ENCODE measurements at places on chromosomes 11 and 22.

DNA sequence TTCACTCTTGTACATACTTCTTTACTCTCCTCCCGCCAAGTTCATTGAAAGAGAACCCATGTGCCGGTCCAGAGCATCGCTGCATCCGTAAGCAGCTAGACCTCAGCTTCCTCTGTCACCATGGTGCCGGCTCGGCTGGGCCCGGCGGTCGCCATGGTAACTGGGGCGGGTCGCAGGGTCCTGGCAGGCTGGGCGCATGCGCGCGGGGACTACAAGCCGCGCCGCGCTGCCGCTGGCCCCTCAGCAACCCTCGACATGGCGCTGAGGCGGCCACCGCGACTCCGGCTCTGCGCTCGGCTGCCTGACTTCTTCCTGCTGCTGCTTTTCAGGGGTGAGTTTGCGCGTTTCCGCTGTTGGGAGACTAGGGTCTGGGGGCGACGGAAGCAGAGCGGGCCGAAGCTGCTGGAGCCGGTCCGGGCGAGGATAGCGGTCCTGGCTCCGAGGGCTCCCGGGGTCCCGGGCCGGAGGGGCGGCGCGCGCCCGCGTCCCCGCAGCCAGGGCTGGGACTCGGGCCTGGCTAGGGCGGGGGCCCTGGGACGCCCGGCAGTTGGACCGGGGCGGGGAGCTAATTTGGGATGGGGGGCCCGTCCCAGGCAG lies at the start of gene JAM3:
Gene JAM3, plus strand, starts transcription at position 244 of the 597 bp plus-strand sequence. Its CDS starts 12 bp downstream, at position 256.
- DNase-seq = no peak

DNA sequence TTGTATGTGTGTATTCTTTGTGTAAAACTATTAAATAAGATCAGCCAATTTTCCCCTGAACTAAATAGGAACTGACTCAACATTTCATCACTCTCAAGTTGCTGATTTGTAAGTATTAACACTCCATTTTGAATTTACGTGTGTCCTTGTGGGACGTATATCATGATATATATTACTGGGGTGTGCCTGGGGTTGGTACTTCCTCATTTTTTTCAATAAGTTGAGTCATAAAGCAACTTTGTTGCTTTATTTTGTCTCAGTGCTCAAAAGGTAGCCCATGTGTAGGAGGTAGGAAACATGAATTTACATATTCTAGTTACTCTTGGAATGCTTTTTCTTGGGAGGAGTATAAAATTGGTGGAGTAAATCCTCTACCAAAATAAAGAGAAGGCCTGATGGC lies 193.9 kb upstream of the RAG2 start:
- no peak for DNase-seq

GRCh38 chr22:37148742-37149665 lies 712 bp downstream of the IL2RB start:
- no peak for DNase-seq

- no peak for DNase-seq
Measured at GRCh38 chr11:15704064-15704463, 589.3 kb downstream of the INSC start.

GRCh38 chr22:38753948-38754750 lies 1.6 kb downstream of the SUN2 start:
- no peak for DNase-seq

GRCh38 chr11:101508370-101508769 lies 75.4 kb downstream of the TRPC6 start:
- no peak for DNase-seq

- DNase-seq = no peak
Measured at GRCh38 chr22:30325065-30325720, 1.5 kb downstream of the TBC1D10A start.

GRCh38 chr11:5046754-5047330 lies 516 bp downstream of the OR52J3 start:
- no peak for DNase-seq

GRCh38 chr11:3134218-3134621 lies 30.9 kb downstream of the OSBPL5 start:
- DNase-seq = no peak

- no peak for DNase-seq
Measured at GRCh38 chr11:107916671-107917241, 11.5 kb upstream of the RAB39A start.

DNA sequence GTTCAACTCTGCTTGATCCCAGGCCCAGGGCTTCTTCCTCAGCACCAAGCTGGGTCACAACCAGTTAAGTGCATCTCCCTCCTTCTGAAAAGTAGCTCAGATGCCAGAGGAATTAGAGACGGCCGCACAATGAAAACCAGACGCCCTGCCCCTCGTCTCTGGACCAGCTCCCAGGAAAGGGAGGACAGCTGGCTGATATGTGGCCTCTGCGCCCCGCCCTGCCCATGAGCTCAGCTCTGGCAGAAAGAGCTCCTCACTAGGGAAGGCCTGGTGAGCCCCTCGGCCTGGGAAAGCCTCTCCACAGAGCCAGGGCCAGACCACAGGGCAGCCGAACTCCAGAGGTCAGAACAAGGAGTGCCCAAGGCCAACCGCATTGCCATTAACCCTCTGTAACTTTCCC lies 18.1 kb upstream of the SCGB1A1 start:
- DNase-seq = no peak

- no peak for DNase-seq
Measured at GRCh38 chr11:122197066-122197987, 81.3 kb upstream of the BLID start.

- no peak for DNase-seq
Measured at GRCh38 chr11:45677770-45678512, 12.5 kb upstream of the CHST1 start.

- DNase-seq = no peak
Measured at GRCh38 chr22:27636716-27637508, 164.6 kb downstream of the MN1 start.

GRCh38 chr11:60910281-60910687 lies 3.7 kb upstream of the TMEM109 start:
- no peak for DNase-seq

- no peak for DNase-seq
Measured at GRCh38 chr11:32068134-32068870, 22.6 kb upstream of the RCN1 start.

- no peak for DNase-seq
Measured at GRCh38 chr11:61891331-61892084, at the start of gene FADS3. FADS3 (minus strand) TSS chr11:61891545; CDS start chr11:61891381, 164 bp downstream.

GRCh38 chr22:20644071-20644642 lies 129.8 kb upstream of the SERPIND1 start:
- DNase-seq = no peak

- no peak for DNase-seq
Measured at GRCh38 chr11:122998727-122999366, 17.2 kb upstream of the BSX start.

- DNase-seq = no peak
Measured at GRCh38 chr11:91373497-91373896, 851.1 kb upstream of the FAT3 start.

DNA sequence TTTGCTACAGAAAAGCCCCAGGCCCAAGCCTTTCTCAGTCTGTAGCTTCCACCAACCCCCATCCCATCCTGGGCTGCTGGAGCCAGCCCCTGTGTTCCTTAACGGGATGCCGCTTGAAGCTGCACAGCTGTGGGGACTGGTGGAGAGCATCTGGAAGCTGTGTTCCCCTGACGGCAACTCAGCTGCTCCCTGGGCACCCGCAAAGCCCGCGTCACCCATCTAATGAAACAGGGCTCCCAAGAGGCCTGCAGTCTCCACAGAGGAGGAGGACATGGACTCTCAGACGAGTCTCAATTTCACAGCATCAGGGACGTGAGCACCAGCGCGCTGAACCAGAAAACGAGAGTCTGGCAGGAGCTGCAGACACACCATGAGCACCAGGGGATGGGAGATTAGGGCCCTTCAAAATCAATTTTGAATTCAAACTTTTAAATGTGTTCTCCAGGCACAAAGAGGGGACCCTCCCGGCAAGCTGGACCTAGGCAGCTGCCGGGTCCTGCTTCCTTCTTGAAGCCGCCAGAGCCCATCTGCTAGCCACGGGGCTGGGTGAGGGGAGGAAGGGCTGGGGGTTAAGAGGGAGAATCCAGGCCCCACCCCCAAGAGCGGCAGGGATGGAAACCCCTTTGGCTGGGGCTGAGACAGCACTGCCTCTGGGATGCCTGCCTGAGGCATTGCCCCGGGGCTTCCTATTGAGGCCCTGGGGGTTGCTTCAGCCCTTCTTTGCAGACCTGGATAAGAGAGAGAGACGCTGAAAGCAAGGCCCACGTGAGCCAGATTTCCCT lies 21.0 kb downstream of the LMO1 start:
- DNase-seq = no peak

GRCh38 chr11:39174965-39175364 lies 2284.5 kb downstream of the LRRC4C start:
- no peak for DNase-seq

DNA sequence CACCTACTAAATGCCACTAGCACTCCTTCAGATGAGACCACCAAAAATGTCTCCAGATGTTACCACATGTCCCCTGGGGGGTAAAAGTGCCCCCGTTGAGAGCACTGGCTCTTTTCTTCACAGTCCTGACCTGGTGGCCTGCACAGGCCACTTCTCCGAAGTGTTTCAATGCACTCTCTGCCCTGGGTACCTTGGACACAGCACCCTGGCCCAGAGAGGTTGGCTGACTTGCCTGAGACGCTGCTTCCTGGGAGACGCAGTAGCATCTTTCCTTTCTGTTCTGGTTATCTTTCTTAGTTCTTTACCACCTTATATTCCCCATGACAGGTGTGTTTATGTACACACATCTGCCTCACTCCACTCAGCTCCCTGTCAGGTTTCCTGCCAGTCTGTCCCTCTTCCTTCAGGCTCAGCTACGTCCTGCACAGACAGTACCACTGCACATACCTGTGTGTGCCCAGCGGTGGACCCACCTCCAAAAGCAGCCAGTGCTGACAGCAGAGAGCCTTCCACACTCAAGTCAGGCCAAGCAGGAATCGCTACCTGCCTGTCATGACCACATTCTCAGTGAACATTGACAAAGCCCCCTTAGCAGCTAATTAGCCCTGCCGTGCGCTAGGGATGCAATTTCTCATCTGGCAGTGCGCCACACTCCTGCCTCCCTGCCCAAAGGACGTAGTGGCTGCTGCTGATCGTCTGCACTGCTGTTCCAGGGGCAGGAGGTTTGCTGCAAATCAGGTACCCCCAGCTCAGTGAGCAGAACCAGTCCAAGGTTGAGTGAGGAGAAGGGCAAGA lies 39.0 kb downstream of the FAM83F start:
- DNase-seq = no peak

GRCh38 chr11:72072348-72072747 lies 8.0 kb downstream of the NUMA1 start:
- no peak for DNase-seq

DNA sequence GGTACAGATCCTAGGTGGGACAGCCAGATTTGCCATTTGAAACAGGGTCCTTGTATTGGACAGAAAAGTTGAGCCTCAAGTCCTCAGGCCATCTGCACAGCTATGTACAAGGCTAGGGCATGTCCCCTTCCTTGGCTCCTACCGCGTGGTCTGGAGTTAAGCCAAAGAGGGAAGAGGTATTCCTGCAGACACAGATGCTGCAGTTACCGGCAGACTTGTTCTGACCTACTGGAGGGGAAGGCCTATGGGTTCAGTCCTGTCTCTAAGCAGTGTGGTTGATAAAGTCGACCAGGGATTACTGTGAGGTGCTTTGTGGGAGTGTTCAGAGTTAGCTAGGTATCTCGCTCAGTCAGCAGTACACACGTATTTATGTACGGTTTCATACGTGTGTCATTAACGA lies 180.6 kb downstream of the ADAMTS15 start:
- no peak for DNase-seq

DNA sequence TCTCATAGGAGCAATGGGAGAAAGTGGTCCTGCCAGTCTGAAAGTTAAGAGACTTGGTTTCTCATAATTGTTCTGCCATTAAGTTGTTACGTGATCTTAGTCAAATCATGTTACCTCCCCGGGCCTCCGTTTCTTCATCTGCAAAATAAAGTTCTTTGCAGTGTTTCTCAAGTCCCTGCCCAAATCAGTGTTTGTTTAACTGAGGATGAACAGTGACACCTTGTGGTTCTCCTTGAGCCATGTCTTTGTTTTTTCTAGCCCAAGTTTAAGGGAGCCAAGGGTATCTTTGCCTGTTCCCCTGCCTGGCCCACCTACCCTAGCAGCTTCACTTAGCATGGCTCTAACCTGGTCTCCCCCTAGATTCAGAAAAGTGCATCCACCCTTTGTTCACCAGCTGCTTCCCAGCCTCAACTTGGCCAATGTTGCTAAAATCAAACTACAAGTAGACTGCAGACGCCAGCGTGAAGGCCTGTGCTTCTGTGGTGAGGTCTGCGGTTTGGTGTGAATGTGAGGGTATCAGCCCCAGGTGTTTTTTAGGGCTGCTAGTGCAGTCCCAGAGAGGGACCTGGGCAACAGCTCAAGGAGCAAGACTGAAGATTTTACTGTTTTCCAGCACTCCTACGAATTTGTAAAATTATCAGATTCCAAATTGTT lies 35.5 kb downstream of the FZD4 start:
- DNase-seq = no peak

GRCh38 chr11:910044-910588 lies 494 bp downstream of the CHID1 start:
- no peak for DNase-seq

DNA sequence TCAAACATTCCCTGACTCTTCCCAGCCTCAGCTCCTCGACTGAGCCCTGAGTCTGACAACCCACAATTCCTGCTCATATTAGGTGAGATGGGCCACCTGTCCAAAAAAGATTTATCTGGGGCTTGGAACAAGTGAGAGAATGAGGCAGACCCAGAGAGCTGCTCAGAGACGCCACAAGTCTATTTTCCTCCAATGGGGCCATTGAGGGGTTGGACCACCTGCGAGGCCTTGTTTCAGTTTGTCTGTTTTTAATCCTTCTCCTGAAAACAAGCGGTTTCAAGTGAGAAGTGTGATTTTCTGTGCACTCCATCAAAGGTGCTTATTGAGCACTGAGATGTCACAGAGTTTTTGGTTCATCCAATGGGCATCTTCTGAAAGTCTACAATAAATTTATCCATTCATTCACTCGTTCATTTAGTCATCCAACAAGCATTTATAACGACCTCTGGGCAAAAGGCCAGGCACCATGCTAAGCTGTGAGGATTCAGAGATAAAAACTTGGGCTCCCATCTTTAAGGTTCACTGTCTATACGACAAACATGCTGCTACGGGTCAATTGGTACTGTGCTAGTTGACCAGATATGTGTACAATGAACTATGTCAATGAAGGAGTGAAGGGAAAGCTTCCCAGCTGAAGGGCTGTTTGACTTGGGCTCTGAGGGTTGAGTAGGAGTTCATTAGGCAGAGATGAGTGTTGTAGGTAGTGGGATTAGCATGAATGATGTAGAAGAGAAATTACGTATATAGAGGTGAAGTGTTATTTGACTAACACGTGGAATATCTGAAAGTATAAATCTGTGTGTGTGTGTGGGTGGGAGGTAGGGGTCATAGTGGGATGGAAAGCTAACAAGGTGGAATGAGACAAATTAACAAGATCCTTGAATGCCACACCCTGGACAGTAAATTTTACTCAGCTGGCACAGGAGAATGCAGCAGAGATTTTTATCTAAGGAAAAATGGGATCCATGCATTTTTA lies 168.9 kb downstream of the MIAT start:
- no peak for DNase-seq

DNA sequence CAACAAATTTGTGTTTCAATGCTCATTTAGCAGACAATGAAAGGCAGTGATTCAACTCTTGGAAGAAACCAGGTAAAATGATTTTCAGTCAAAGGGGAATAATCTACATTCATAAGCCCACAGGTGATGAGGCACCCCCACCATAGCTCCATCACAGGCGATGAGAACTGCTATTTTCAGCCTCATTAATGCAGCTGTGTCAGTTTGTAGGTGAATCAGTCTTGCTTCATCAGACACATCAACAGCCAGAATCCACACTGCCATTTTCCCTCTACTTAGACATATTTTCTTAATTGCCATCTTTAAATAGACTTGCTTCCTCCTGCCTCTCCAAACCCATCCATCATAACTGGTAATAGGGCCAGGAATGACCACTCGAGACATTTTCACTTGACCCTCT lies 701.0 kb downstream of the OPCML start:
- no peak for DNase-seq

All from cortex of kidney (tissue), 1 donor.